ENCODE measurements at places on chromosomes 6 and 20.
A peak's percentile ranks its signal among the peaks of the same experiment; 100 is the strongest.

GRCh38 chr20:63553933-63554290, at the start of gene FNDC11:
FNDC11 (plus strand) TSS chr20:63554159; CDS start chr20:63555664, 1,505 bp downstream.
- DNase-seq, result no peak

- no peak for DNase-seq
Measured at GRCh38 chr6:108365478-108365877, 70.6 kb downstream of the AFG1L start.

GRCh38 chr6:43290905-43291355, 7.1 kb upstream of the SLC22A7 start:
- DNase-seq, result no peak

DNA sequence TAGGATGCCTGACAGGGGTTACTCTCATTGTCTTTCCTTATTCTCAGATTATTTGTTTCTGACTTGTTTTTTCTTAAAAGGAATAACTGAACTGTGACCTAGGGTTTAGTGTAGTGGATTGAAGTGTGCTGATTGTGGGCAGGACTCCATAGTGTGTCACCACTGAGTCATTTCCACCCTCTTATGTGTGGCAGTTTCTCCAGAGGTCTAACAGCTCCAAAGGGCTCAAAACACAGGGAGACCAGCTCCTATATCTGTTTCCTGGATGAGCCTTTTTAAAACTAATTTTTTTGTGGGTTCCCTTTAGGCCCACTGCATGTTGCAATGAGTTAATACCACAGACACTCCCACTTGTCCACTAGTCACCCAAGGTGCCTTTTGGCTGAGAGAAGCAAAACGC, 951.1 kb upstream of the ADGRB3 start:
- DNase-seq, result no peak

DNA sequence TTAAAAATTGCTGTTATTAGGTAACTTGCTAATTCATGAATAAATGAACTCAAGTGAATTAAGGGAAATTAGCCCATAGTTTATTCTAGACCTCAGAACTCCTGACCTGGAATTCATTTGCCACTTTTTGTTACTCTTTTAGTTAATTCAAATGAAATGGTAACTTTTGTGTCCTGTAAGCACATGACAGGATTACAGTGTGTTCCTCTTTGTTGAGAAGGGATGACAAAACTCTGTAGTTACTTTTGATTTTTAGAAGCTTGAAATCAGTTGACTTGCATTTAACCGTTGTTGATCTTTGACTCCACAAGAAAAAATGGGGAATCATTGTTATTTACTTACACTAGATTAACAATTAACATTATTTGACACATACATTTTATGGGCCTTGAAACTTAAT, 6.2 kb downstream of the SLC9A8 start:
- no peak for DNase-seq

GRCh38 chr6:12548526-12548925, 168.0 kb upstream of the PHACTR1 start:
- DNase-seq, result no peak

- DNase-seq, result no peak
Measured at GRCh38 chr6:138521790-138522189, 22.5 kb upstream of the NHSL1 start.

DNA sequence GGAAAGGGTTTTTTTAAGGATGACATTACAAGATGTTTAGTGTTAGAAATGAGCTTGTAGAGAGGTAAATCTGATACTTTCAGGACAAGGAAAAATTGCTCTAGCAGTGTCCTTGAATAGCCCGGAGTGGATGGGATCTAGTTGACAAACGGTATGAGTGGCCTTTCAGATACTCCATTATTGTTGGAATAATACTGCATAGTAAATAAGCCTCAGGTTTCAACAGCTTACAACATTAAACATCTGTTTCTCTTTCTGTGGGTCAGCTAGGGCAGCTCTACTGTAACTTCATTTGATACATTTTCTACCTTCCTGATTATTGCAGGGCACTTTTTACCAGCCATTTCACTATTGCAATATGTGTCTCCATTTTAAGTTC, 118.0 kb downstream of the B3GAT2 start:
- DNase-seq, result no peak

GRCh38 chr6:144335914-144336313, 50.8 kb downstream of the UTRN start:
- no peak for DNase-seq

GRCh38 chr20:61937146-61937962, 128.3 kb downstream of the TAF4 start:
- peak; percentile 75 for DNase-seq

DNA sequence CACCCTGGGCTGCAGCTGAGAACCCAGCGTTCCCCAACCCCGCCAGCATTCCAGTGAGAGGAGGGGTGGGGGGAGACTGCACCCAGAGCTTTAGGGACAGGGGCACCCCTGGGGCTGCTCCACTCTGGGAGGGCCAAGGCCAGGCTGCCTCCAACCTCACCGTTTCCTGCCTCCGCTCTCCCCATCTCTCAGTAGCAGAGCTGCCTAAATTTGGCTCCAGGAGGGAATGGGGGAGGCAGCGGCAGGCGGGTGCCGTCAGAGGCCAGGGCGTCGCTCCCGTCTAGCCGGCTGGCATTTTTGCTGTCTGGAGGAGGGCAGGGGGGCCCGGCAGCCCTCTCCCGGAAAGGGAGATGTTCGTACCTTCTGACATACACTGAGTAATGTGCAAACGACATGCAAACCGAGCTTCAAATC, 46.6 kb downstream of the NOL4L start:
- DNase-seq, result no peak

DNA sequence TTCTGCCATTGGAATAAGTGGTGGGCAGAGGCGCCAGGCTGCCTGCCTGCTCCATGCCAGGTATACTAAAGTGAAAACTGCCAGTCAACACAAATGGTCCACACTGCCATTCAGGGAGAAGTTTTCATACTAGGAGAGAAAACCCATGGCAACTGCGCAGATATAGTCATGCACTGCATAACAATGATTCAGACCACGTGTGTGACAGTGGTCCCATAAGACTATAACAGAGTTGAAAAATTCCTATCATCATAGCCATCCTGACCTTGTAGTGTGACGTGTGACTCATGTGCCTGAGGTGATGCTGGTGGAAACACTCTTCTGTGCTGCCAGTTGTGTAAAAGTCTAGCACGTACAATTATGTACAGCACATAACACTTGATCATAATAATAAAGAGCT, 25.1 kb downstream of the ZC3H12D start:
- no peak for DNase-seq

GRCh38 chr6:15305496-15305895, 59.6 kb downstream of the JARID2 start:
- no peak for DNase-seq

GRCh38 chr6:35402136-35402855, 49.8 kb upstream of the FANCE start:
- no peak for DNase-seq

DNA sequence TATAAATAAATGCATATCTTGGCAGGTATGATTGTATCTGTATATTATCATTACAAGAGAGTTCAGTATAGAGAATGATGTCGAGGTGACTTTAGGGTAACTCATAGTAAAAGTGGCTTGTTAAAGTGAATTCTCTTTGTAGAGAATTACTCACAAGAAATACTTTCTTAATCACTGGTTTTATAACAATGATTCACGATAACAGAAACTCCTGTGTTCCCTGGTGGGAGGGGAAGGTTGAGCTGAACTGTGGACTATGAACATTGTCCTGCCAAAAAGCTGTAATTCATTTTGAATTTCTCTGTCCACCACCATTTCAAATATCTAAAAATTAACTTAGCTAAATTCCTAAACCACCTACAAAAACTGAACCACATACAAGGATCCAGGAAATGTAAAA, 7.7 kb downstream of the TPMT start:
- no peak for DNase-seq

GRCh38 chr6:22598339-22598738, 29.0 kb downstream of the HDGFL1 start:
- DNase-seq, result no peak

- no peak for DNase-seq
Measured at GRCh38 chr20:36279362-36279761, 26.8 kb upstream of the DLGAP4 start.

GRCh38 chr6:109238396-109238795, 143.1 kb downstream of the CEP57L1 start:
- no peak for DNase-seq

DNA sequence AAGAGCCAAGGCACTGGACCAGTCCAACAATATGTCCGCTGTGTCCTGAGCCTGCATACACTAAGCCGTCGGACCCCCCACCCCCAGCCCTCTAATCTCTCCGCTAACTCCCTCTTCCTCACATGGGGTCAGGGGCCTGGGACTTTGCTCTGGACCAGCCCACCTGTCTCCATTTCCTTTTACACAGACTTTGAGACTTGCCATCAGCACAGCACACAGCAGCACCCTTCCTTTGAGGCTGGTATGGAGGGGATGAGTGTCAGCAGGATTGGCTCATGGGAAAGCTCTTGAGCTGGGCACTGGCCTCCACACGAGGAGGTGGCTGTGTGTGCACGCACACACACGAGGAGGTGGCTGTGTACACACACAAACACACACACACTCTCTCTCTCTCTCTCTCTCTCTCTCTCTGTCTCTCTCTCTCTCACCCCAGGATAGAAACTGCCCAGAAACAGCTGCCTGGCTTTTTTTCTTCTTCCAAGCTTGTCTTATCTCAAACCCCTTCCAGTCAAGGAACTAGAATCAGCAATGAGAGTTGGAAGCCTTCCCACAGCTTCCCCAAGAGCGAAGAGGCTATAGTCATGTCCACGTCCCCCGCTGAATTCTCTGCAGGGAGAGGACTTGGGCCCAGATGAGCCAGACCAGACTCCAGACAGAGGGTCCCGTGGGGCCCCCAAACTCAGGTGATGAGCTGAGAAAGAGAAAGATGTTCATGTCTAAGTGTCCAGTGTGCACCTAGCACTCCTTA, 18.6 kb downstream of the SLC9A8 start:
- no peak for DNase-seq

DNA sequence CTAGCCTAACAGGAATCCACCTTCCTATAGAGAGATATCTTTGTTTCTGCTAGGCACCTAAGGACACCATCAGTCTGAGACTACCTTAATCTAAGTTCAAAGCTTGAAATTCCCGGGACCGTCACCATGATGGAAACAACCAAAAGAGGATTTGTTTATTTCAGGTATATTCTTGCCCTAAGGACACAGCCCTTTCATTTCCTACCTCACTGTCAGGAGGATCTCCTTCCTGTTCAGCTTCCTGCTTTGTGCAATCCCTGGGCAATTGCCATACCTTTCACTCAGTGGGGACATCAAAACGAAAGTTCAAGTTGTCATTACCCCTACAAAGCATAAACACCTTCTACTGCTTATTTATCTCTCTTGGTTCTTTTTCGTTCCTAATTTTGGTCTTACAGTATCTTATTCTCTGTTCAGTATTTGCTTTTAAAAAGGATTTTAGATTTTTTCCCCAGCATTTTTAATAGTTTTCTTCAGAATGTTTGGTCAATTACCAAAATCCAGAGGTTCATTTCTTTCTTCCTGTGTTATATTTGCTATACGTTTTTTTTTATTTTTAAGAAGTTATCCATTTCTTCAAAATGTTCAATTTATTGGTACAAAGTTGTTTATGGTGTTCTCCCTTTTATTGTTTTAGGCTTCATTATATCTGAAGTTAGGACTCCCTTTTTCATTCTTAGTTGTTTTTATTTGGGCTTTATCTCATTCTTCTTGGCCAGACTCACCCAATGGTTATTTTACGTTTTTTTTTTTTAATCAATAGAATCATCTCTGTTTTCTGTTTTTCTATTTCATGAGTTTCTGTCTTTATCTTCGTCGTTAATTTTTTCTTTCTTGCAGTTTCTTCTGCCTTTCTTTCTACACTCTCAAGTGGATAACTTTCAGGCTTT, 13.0 kb upstream of the TBPL1 start:
- no peak for DNase-seq

DNA sequence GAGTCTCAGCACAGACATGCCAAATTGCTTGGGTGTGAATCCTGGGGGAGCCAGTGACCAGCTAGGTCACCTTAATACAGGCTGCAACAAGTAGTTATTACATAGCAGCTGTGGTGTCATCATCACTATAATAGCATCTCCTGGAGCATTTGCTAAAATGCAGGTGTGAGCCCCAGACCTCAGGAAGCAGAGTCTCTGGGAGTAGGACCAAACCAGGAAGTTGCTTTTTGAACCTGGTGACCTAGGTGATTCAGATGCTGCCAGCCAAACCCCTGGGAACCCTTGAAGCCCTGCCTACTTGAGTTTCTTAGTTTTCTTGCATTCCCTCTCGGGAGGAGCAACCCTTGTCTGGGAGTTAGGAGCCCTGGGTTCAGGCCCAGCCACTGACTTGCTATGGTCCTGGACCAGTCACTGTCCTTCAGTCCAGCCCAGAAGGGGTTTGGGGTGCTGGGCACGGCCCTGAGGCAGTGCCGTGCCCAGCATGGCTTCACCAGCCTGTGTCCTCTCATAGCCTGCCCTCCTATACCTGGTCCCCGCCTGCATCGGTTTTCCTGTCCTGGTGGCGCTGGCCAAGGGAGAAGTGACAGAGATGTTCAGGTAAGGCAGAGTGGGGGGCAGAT, 39.3 kb upstream of the ID1 start:
- DNase-seq, result no peak

- DNase-seq, result no peak
Measured at GRCh38 chr20:64205611-64206026, 41.4 kb downstream of the MYT1 start.

DNA sequence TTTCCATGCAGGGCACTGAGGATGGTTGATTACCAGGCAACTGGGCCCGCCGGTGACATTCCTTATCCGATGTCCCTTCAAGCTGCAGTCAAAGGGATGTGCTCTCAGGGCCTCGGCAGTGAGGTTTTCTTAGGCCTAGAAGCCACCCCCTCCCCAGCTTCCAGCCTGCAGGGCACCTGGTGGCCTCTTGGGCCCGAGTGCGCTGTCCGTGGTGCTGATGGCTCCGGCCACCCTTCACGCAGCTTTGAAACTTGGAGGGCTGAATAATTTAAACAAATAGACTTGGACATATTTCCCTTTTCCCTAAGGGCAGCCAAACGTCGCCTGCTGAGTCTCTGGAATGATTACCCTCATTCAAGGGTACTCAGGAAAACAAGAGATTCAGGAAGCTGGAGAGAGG, 8.9 kb upstream of the MLN start:
- peak; percentile 81 for DNase-seq

DNA sequence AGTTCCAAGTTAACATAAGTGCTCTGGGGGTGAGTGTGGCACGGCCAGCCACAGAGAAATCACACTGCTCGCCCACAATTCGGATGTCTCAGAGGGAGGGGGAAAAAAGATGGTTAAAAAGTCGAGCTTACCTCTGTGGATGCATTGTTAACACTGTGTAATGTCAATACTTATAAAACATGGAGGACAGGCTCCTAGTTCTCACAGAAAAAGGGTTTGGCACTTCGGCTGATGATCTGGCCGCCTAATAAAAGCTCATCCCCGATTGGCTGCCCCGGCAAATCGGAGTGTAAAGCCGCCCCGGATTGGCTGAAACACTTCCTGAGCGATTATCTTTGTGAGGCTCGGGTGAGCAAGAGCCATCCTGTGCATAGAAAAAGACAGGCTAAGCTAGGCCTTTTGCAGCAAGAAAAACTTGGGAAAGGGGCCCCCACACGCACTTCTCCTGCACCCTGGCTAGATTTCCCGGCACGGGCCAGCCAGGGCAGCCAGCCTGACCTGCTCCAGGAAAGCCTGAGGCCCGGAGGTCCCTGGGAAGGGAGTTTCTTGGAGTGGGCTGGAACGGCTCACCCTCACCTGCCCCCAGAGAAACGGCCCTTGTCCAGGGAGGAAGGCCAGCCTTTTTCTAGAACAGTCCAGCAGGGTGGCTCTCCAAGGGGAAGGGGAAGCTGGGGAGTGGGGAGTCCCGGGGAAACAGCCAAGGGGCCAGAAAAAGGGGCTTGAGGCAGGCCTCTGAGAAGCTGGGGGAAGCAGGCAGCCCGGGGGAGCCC, at the start of gene ZMYND8:
Gene ZMYND8, minus strand, starts transcription at position 174 of the 770 bp plus-strand sequence. Its CDS starts 29 bp downstream, at position 145.
- no peak for DNase-seq

- no peak for DNase-seq
Measured at GRCh38 chr6:168874637-168875036, 379.0 kb downstream of the THBS2 start.
